ENCODE measurements at places on chromosomes 1 and 21.

GRCh38 chr1:25817840-25818501, 1.8 kb upstream of the MTFR1L start:
- no peak for DNase-seq

DNA sequence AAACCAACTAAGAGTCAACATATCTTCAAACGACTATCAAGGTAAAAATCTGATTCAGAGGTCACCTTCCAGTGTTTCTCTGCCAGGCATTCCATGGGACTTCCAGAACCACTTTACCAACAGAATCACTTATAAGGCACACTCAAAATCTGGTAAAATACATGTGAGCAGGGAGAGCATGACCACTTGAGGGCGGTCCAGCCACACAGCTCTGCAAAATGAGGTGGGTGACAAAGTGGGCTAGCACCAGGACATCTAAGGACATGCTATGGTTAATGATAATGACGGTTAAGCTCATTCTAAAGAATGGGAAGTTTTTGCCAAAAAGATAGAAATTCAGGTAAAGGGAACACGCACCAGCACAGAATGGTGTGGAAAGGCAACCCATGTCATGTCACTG, 24.5 kb upstream of the GLIS1 start:
- no peak for DNase-seq

DNA sequence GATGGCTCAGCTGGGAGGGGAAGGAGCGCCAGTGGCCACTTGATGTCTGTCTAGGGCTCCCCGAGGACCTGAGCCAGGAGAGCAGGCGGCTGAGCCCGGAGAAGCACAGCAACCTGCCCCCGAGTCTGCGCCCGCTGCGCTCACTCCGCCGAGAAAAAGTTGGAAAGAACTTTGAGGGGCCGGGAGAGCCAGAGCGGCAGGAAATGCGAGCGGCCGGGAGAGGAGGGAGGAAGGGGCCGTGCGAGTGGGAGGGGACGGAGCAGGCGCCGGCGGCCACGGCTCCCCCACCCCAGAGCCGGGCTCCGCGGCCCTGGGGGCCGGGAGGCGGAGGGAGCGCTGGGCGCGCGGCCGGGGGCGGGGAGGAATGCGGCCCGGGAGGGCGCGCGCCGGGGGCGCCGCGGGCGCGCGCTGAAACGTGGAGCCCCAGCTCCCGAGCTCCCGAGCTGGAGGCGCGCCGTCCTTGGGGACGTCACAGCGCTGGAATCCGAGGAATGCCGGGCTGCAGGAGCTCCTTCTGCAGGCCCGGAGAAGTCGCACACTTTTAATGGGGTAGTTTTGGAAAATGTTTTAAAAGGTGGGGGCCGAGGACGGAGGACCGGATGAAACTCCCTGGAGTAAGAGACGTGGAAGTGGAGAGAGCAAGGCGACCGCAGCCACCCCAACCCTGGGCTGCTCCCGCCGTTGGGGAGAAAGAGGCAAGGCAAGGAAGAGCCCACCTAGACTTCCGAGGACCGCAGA, at the start of gene PTPN14:
Gene PTPN14, minus strand, starts transcription at position 167 of the 738 bp plus-strand sequence. CDS start 86,799 bp downstream, outside the sequence.
- peak; percentile 54 for DNase-seq

- no peak for DNase-seq
Measured at GRCh38 chr1:171566467-171566866, 55.6 kb upstream of the MYOCOS start.

GRCh38 chr1:42679364-42679983, 2.7 kb upstream of the YBX1 start:
- no peak for DNase-seq

All from NCI-H1436 (cell line).